Activated naive CD8-positive, alpha-beta T cell treated with anti-CD3 and anti-CD28 coated beads for 36 hours (primary cell): ENCODE measurements at places on chromosomes 16 and 17. TPM values are rescaled to one million over a fixed set of nuclear protein-coding genes. Genes with fewer than 3 reads are reported as not detected.

The DOC2B gene
- 0.06 TPM for total RNA-seq

The IGFALS gene
- total RNA-seq: not detected

GRCh38 chr16:56776562-56776961 is 46.6 kb downstream of the NUP93 start:
- no peak for DNase-seq

GRCh38 chr16:83269541-83269940 is 538.2 kb upstream of the HSBP1 start:
- DNase-seq: no peak

DNA sequence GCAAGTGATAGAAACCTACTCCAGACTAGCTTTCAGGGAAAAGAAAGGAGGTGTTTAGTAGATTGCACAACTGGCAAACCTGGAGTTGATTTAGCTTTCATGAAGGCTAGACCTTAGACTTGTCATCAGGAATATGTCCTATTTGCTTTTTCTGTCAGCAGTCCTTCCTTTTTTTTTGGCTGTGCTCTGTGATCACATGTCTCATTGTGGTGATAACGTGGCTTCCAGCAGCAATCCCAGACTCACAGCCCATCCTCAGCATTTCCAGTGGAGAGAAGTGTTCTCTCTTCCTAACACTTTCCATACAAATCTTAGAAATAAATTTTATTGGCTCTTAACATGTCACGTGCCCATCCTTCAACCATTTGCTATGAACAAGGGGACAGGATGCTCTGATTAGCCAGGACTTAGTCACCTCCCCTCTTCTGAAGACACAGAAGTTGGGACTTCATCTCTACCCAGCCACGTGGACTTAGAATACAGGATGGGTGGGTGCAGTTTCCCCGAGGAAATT is 74.7 kb downstream of the CDH13 start:
- DNase-seq: no peak

DNA sequence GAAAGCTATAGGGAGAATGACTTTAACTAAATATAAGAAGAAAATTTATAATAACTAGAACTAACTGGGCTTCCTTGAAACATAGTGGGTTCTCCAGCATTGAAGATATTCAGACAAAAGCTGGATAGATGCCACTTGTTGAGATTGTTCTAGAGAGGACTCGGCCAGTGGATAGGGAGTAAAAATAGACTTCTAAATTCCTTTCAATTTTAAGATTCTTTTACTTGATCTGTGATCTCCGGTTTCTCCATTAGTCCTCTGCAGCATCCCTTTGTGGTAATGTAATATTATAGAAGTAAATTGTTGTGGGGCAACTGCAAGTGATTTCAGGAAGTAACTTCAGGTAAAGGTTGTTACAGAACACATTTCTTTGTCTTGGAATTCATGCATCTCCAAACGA is 10.3 kb upstream of the RARA start:
- DNase-seq: no peak

DNA sequence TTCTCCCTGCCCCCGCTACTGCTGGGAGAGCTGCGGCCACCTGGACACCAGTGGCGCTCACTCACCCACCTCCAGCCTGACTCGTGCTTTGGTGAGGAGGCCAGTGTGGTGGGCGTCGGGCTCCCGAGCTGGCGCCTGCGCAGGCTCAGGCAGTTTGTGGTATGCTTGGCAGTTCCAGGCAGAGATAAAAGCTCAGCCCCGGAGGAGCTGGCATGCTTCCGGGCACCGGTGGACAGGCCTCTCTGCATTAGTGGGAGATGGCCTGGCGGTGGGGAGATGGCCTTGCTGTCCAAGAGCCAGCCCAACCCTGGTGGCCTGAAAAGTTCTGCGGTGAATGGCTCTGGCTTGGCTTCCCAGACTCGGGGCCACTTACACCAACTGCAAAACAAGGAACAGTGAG is 4.1 kb downstream of the ADGRG1 start:
- no peak for DNase-seq

The P2RX5 gene
- total RNA-seq: 38.7 TPM

DNA sequence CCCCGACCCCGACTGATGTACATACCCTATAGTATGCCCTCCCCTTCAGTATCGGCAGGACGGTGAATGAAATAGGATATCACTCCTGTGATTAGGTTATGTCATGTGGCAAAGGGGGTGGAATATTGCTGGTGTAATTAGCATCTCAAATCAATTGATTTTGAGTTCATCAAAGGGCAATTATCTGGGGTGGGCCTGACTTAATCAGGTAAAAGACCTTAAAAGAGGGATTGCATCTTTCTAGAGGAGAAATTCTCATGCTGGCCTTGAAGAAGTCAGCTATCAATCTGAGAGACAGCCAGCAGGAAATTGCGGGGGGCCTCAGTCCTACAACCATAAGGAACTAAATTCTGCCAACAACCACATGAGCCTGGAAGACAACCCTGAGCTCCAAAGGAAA is 10.3 kb downstream of the TRIM25 start:
- no peak for DNase-seq

- no peak for DNase-seq
These were observed 151.8 kb downstream of the PITPNC1 start for GRCh38 chr17:67528751-67529436.

GRCh38 chr17:49055181-49055927 is 58.2 kb downstream of the IGF2BP1 start:
- DNase-seq: no peak
